ENCODE measurements at places on chromosomes 1 and 21. TPM values are rescaled to one million over a fixed set of nuclear protein-coding genes. Genes with fewer than 3 reads are reported as not detected.

The CDA gene
- total RNA-seq: not detected

The SMCP gene
- total RNA-seq: not detected

The DTL gene
- total RNA-seq: 10.4 TPM

GRCh38 chr1:27122652-27123051 is 32.3 kb downstream of the SLC9A1 start:
- H3K4me3 ChIP-seq: no peak overlapping the region
- H3K4me1 ChIP-seq: peaks cover 24% of the 10 kb centered on the region
- DNase-seq: no peak
- H3K36me3 ChIP-seq: peaks cover 7% of the 10 kb centered on the region
- peak overlapping the region; percentile 35 for H3K27ac ChIP-seq
- H3K27me3 ChIP-seq: no peaks in the 10 kb centered on the region

GRCh38 chr1:179814546-179814838 is 63.1 kb downstream of the TOR1AIP2 start:
- H3K27me3 ChIP-seq: no peaks in the 10 kb centered on the region
- DNase-seq: no peak
- no peaks in the 10 kb centered on the region for H3K36me3 ChIP-seq
- peaks cover 12% of the 10 kb centered on the region for H3K4me1 ChIP-seq
- no peak overlapping the region for H3K27ac ChIP-seq

GRCh38 chr1:31701091-31701736 is 2.6 kb downstream of the COL16A1 start:
- no peak overlapping the region for H3K4me3 ChIP-seq
- H3K27ac ChIP-seq: no peak overlapping the region
- H3K4me1 ChIP-seq: peaks cover 24% of the 10 kb centered on the region
- no peaks in the 10 kb centered on the region for H3K36me3 ChIP-seq
- peak; percentile 62 for DNase-seq
- no peaks in the 10 kb centered on the region for H3K27me3 ChIP-seq

DNA sequence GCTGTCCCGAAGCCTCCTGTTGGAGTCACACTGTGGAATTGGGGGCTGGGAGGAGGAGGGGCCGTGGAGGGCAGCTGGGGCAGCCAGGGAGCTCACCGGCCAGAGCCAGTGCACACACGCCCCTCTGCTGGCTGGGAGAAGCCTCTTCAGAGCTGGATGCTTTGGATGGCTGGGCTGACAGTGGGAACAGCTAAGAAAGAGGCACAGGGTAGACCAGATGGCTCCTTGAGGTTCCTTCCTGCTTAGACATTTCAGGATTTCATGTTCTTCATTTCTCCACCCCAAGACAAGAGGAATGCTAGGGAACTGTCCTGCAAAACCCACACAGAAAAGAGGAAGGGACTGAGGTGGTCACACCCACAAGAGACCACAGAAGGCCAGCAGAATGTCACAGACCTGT is 254.8 kb upstream of the VAMP3 start:
- no peak for DNase-seq
- H3K27me3 ChIP-seq: no peaks in the 10 kb centered on the region
- no peak overlapping the region for H3K4me3 ChIP-seq
- no peaks in the 10 kb centered on the region for H3K36me3 ChIP-seq

- no peaks in the 10 kb centered on the region for H3K27me3 ChIP-seq
- H3K4me1 ChIP-seq: no peaks in the 10 kb centered on the region
- no peak overlapping the region for H3K27ac ChIP-seq
Measured at GRCh38 chr1:86289161-86289560, 107.0 kb downstream of the ODF2L start.

- DNase-seq: no peak
- H3K4me1 ChIP-seq: no peaks in the 10 kb centered on the region
- no peak overlapping the region for H3K27ac ChIP-seq
- H3K4me3 ChIP-seq: no peak overlapping the region
- H3K36me3 ChIP-seq: no peaks in the 10 kb centered on the region
Measured at GRCh38 chr1:232183802-232184201, 446.1 kb downstream of the SIPA1L2 start.

DNA sequence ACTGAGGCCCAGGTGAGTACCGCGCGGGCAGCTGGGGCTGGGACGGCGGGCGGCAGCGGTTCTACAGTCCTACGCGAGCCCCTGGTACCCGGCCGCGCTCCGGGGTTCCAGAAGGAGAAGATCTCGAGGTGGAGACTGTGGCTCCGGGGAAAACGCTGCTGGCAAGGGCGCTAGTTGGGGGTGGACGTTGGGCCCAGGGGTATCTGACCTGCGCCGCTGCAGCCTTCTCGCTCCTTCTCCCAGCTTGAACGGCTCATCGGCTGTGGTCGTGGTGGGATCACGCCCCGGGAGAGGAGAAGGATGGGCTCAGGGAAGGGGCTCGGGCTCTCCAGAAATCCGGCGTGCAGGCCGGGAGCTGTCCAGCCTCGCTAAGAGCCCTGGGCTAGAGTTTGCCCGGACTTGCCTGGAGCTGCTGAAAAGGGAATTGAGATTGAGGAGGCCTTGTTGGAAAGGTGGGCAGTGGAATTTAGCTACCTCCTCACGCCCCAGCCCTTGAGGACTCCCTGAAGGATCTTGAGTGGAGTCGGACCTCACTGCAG is 1.1 kb upstream of the POU3F1 start:
- no peak overlapping the region for H3K4me3 ChIP-seq
- H3K4me1 ChIP-seq: peaks cover 24% of the 10 kb centered on the region
- no peaks in the 10 kb centered on the region for H3K36me3 ChIP-seq
- H3K27ac ChIP-seq: no peak overlapping the region
- no peaks in the 10 kb centered on the region for H3K27me3 ChIP-seq

GRCh38 chr1:192626366-192627179 is 9.4 kb upstream of the RGS13 start:
- H3K4me3 ChIP-seq: peak overlapping the region; percentile 61
- peaks cover 66% of the 10 kb centered on the region for H3K4me1 ChIP-seq
- no peaks in the 10 kb centered on the region for H3K27me3 ChIP-seq
- H3K36me3 ChIP-seq: no peaks in the 10 kb centered on the region

DNA sequence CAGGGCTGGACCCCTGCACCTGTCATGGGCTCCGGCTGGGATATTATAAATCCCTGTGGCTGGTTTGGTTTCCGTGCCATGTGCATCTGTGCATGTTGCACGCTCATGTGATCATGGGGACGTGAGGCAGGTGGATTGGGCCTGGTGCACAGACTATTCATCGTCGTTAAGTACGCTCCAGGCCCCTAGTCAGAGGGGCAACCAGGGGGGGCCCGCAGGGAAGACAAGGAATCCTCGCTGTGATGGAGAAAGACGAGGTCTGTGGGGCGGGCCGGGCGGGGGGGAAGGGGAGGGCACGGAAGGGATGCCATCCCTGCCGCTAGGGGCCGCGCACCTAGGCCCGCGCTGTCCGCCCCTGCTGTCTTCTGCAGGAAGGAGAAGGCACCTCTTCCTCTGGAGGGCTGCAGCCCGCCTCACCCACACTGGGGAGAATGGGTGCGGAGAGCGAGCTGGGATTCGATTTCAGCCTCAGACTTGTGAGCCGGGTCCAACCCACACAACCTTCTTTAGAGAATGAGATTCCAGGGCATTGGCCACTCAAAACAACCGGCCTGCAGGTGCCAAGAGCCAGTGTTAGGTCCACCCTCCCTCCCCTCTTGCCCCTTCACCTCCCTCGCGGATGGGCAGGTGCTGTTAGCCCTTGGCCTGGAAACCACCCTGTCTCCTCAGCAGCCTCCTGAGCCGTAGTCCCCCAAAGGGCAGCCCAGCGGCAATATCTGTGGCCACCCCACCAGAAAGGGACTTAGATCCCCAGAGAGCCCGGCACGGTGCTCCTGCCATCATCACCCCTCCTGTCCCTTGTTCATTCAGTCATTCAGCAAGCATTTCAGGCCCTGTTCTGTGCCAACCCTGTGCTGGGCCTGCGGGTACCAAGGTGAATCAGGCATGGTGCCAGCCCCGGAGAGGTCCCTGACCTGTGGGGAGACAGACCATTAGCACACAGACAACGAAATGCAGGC is 950 bp upstream of the LRP8 start:
- peak overlapping the region; percentile 79 for H3K4me3 ChIP-seq
- DNase-seq: peak; percentile 76
- no peaks in the 10 kb centered on the region for H3K27me3 ChIP-seq
- H3K4me1 ChIP-seq: peaks cover 31% of the 10 kb centered on the region
- peaks cover 16% of the 10 kb centered on the region for H3K36me3 ChIP-seq
- H3K27ac ChIP-seq: peak overlapping the region; percentile 25

GRCh38 chr1:16397120-16397519 is 30.1 kb downstream of the SZRD1 start:
- H3K4me3 ChIP-seq: no peak overlapping the region
- H3K4me1 ChIP-seq: peaks cover 28% of the 10 kb centered on the region
- no peak overlapping the region for H3K27ac ChIP-seq
- DNase-seq: no peak
- no peaks in the 10 kb centered on the region for H3K27me3 ChIP-seq
